CD8-positive, alpha-beta memory T cell (primary cell): ENCODE measurements at places on chromosomes 3 and 15. TPM values are rescaled to one million over a fixed set of nuclear protein-coding genes. Genes with fewer than 3 reads are reported as not detected.

GRCh38 chr3:100245927-100246326 is 14.9 kb upstream of the TBC1D23 start:
- DNase-seq: no peak

GRCh38 chr3:41418961-41419691 is 219.8 kb downstream of the CTNNB1 start:
- no peak for DNase-seq

- DNase-seq: no peak
These were observed 64.1 kb upstream of the MYO5C start for GRCh38 chr15:52359722-52360121.

- no peak for DNase-seq
These were observed 92.9 kb downstream of the THRB start for GRCh38 chr3:24401811-24402185.

The KCNMB3 gene
- 0.71 TPM for total RNA-seq

DNA sequence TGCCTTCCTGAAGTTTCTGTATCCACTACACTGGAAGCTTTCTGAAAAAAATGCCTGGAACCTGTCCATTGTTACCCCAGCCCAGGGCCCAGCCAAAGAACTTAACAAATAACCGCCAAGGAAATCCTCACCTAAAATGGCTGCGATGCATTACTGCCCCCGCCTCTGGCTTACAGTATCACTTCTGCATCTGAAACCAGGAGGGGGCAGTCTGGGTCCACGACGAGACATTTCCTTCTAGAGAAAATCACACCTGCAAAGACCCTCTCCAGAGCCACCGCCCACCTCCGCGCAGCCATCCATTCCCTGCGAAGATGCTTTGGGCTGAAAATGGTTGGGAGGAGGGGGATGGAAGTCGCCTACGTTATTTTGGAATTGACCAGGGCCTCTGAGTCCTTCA is 22.4 kb upstream of the CELF6 start:
- peak; percentile 42 for DNase-seq

The P2RY1 gene
- 0.16 TPM for total RNA-seq

The DMXL2 gene
- 5.8 TPM for total RNA-seq

DNA sequence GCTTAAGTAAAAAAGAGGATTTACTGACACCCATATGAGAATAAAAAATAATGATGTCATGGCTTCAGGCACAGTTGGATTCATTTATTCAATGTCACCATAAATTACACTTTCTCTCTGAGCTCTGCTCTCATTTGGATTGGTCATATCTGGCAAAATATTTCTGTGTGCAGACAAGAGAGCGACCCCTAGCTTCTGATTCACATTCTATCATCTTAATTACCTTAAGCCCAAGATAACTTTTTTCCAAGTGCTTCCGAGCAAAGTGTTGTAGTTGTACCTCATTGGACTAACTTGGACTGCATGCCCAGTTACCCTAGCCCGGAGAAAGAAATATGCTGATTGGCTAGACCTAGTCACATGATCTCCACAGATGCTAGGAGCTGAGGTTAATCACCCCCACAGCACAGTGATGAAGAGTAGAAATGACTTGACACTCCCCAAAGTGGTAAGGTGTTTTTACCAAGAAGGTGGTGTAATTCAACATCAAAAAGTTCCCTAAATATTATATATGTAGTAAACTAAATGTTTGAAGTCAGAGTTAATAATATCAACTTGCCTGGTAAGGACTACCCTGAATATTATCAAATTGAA is 552.2 kb upstream of the SUCLG2 start:
- no peak for DNase-seq

- DNase-seq: peak; percentile 29
These were observed 111.4 kb downstream of the DLG1 start for GRCh38 chr3:197186887-197187588.

DNA sequence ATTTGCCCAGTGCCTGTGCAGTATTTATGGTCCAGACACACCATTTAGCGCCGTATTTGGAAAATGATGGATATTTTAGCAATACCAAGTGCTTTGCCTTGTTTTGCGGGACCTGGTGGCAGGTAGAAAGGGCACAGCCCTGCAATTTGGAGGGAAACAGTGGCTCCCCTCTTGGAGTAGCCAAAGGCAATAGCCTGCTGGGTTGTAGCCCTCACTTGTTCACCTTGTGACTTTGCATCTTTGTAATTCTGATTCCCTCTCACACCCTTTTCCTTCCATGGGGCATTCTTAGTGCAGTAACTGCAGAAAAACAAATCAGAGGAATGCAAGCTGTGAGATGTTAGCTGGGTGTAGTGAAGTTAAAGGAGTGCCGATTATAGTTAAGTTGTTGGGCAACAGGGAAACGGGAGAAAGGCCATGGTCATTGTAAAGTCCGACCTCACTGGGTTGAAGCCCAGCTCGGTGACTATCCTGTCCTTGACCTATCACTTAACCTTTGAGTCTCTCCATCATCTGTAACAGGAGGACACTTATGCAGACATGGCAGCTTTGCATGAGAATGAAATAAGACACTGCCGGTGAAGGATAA is 131.0 kb upstream of the KLHL25 start:
- DNase-seq: no peak
